NCI-H1092 (cell line): ENCODE measurements at places on chromosomes 12 and 14.
A peak's percentile ranks its signal among the peaks of the same experiment; 100 is the strongest.

GRCh38 chr12:57198329-57198728 is 18.3 kb upstream of the NXPH4 start:
- DNase-seq = no peak

GRCh38 chr12:65632131-65632855 is 192.0 kb upstream of the HMGA2 start:
- no peak for DNase-seq

DNA sequence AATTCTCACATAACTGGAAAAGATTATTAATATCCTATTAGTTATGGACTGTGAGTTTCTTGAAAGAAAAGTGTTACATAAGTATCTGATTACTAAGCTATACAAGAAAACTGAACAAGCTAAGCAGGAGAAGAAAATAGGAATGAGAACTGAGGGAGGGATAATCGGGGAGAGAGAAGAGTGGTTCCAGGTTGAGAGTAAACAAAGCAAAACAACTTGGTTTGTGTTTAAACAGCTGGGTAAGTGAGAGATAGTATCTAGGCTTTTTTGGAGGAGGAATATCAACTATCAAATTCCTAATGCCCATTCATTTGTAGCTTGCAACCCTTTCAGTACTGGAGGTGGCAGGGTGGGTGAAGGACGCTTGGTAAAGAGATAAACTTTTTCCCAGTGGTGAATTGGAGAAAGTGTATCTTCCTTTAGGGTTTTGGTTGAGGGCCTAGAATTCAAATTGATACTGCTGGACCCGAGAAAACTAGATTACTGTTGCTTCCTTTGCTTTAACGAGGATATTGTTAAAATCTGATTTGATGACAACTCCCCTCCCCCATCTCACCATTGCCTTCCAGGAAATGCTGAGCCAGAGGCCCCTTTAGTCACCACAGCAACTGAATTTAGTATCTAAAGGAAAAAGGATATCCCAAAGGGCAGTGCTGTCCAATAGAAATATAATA is 2.0 kb upstream of the SLC2A3 start:
- DNase-seq = peak; percentile 41

DNA sequence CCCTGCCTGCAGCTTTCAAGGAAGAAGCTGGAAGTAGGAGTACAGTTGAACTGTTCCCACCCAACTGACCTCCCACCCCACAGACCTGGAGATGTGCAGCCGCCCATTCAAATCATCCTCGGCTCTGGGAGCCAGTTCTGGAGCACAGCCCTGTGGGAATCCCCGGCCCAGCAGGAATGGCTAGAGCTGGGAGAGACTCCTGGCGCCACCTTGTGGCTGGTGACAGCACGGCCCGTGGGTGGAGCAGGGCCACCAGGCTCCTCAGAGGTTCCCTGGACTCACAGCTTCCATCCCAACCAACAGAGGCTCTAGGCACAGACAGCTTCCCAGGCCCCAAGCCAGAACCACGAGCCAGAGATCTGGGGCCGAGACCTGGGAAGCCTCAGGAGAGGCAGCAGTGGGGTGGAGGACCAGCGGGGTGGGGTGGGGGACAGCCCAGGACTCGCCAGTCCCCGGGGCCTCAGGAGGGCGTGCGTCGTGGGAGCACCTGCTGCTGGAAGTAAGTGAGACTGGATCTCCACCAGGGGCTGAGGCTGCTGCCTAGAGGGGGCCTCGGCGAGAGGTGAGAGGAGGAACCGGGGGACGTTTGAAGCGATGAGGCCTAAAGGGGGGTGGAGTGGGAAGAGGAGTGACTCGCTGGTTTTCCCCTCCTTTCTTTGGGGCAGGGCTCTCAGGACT is 43.4 kb downstream of the RNF34 start:
- DNase-seq = peak; percentile 14

GRCh38 chr12:3049611-3050249 is 27.4 kb upstream of the TSPAN9 start:
- no peak for DNase-seq

DNA sequence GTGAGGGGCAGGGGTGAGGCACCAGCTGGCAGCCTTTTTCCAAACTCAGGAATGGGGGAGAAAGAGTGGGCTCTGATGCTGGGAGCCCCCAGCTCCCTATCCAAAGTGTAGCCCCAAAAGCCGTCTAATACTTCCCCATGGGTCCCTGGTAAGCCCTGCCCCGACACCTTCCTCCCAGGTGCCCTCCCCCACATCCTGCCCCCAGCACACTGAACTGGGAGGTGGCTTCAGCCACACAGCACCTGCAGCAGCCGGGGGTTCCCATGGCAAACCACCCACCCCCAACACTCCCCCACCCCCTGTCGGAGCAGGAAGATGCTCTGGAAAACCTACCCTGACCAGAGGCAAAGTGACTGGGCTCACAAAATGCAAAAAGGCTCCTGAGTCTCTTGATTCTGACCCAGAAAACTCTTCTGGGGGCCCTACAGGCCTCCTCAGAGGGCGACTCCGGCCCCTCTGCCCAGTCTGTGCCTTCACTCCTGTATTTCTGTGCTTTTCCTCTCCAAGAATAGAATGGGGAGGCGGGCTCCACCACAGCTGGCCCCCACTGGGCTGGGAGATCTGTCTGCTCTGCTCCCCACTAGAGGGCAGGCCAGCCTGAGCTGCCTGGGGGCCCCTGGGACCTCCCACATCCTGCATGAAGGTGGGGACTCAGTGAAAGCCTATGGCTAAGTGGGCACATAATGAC is 81.6 kb downstream of the ITPK1 start:
- no peak for DNase-seq

GRCh38 chr12:68138480-68138879 is 21.1 kb downstream of the IFNG start:
- DNase-seq = no peak

DNA sequence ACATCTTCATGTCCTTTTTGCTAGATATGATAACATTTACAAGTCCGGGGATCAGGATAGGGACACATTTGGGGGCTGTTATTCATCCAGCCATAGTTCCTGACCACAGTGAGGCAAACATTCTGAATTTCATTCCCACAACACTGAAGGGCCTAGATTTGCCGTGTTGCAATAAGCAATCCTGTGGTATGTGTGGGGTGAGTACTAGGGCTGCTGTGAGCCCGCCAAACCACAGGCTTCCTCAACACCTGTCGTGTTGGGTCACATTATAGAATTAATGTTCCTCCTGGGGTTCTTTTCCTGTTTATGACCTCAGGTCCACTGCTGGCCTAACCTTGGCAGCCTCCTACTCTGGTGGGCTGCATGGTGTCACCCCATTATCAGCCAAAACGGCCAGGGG is 119.2 kb downstream of the TBC1D30 start:
- DNase-seq = no peak

DNA sequence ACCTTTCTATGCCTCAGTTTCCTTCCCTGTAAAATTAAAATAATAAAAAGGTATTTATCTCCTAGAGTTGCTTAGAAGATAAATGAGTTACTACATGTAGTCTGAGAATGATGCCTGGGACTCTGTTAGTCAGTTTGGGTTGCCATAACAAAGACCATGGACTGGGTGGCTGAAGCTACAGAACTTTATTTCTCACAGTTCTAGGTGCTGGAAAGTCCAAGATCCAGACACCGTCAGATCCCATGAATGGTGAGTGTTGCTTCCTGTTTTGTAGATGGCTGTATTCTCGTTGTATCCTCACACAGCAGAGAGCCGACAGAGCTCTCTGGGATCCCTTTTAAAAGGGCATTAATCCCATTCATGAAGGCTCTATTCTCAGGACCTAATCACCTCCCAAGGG is 64.0 kb upstream of the LTA4H start:
- DNase-seq = no peak

DNA sequence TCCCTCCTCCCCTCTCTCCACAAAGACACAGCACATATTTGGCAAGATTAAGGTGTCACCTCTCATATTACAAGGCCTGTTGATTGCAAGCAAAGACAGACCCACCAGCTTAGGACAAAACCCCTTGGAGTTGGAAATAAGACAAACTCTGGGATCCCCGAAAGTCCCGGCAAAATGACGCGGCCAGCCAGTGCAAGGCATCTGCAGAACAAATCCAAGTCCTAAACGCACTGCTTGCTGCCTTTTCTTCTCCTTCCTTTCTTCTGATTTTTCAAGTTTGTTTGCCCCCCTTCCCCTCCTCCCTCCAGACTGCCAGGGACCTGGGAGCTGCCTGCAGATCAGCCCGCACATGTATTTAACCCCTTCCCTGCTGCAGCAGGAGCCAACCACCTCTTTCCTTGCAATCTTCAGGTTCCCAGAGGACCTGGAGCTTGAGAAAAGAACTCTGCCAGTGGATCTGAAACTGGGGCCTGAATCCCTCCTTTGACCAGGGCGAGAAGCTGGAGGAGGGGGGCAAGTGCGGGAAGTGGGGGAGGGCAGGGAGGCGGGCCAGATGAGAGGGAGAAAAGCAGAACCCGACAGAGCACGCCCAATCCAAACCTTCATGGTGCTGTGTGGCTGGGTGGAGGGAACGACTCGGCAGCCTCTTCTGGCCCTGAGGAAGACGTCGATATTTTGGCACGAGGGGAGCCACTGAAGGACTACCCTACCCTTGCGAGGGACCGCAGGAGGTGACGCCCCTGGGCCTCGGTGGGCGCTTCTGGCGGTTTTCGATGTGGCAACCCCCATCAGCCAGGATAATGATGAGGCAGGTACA is 2.0 kb upstream of the NTF3 start:
- no peak for DNase-seq

DNA sequence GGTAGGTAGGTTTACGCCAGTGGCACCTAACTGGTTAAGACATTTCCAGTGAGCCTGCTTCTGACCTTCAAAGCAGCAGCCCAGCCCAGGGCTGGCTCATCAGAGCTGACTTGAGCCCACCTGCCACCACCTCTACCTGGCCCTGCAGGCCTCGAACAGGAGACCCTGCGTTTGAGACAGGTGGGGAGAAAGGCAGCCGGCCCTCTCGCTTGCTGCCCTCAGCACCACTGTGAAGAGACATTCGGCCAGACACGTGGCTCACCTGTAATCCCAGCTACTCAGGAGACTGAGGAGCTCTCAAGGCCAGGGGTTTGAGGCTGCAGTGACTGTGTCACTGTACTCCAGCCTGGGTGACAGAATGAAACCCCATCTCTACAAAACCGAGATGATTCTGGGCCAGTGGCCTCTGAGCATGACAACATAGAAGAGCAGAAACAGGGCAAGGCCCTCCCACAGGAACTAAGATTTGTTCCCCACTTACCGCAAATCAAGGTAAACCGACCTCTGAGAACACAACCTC is 74.2 kb downstream of the TESC start:
- no peak for DNase-seq

- no peak for DNase-seq
Measured at GRCh38 chr12:129570796-129571400, 332.9 kb downstream of the TMEM132D start.

GRCh38 chr12:125685915-125686314 is 620.7 kb downstream of the AACS start:
- DNase-seq = no peak

DNA sequence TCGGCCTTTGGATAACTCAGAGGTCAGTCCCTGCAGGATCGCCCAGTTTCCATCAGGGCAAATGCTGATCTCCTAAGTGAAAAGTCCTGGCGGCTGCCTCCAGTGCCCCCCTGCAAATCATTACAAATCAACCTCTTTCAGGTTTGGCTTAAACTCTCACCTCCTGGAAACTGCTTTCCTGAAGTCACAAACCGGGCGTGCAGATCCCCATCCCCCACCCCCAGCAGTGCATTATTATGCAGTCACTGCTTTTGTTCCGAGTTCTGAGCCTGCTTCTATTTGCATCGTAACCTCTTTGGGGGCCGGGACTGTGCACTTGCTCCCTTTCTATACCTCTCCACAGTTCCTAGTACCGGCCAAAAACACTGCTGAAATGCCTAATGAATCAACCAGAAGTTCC is at the start of gene USP44:
TSS of gene USP44 (minus strand) at position 172 of the 400 bp plus-strand sequence. CDS start 17,220 bp downstream, outside the sequence.
- DNase-seq = no peak

DNA sequence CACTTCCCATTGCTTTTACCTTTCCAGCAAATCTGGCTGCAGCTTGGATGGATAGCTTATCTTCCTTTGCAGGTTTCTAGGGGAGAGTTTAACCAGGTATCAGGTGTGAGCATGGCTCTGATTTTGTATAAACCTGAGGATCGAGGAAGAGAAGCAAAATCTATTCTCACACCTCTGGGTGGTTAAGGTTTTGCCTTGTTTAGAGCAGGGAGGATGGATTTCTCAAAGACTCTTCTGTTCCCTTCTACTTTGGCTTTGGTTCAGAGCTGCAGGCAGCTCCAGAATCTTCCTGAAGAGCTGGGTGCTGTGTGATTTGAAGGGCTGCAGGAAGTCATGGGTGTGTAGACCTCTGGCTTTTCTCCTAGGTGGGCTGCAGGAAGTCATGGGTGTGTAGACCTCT is 1.7 kb downstream of the JDP2 start:
- DNase-seq = no peak

- no peak for DNase-seq
Measured at GRCh38 chr14:77151918-77152588, 10.5 kb upstream of the ZDHHC22 start.

DNA sequence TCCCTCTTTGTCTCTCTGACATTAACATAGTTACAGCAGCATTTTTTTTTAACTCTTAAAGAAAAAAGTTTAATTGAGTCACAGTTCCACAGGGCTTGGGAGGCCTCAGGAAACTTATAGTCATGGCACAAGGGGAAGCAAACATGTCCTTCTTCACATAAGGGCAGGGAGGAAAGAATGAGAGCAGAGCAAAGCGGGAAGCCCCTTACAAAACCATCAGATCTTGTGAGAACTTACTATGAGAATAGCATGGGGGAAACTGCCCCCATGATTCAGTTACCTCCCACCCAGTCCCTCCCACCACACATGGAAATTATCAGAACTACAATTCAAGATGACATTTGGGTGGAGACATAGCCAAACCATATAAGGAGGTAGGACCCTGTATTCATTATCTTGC is 96.2 kb downstream of the PLBD1 start:
- DNase-seq = no peak

- DNase-seq = no peak
Measured at GRCh38 chr14:71770431-71770830, 161.8 kb upstream of the RGS6 start.

GRCh38 chr12:71011261-71011660 is 90.7 kb upstream of the PTPRR start:
- no peak for DNase-seq
